Stimulated activated CD8-positive, alpha-beta memory T cell treated with anti-CD3 and anti-CD28 coated beads, Interleukin-7, amount 100 ng/mL, for 1 hour (primary cell): ENCODE measurements at places on chromosomes 2 and 18.

DNA sequence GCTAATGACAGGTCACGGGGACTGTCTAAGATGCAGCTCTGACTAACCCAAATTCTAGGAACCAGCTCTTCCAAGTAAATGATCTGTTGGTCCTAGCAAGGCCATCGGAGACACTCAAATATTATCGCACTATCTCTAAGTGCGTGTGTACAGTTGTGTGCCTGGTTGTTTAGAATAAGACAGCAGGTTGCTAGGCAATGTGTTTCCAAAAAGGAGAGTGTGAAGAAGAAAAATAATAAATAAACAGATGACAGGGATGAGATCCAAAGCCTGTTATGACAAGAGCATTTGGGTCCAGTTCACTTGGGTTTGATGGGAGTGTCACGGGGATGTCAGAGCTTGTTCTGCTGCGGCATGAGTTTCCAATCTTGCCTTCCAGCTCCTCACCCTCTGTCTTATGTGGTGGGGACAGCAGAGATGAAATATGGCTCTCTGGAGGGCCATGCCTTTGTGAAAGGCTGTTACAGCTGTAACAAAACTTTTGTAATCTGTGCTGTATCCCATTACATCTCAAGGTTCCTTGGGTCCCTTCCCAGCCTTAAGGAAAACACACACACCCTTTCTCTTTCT is 127.5 kb upstream of the TNP1 start:
- no peak for DNase-seq

GRCh38 chr2:88659538-88659915 is 31.9 kb upstream of the RPIA start:
- DNase-seq = no peak

- DNase-seq = no peak
These were observed 283.8 kb upstream of the LYPD1 start for GRCh38 chr2:132953771-132954170.

GRCh38 chr2:235394278-235394828 is 99.5 kb upstream of the AGAP1 start:
- DNase-seq = no peak

GRCh38 chr2:109131777-109132176 is 2.8 kb downstream of the SH3RF3 start:
- DNase-seq = no peak

DNA sequence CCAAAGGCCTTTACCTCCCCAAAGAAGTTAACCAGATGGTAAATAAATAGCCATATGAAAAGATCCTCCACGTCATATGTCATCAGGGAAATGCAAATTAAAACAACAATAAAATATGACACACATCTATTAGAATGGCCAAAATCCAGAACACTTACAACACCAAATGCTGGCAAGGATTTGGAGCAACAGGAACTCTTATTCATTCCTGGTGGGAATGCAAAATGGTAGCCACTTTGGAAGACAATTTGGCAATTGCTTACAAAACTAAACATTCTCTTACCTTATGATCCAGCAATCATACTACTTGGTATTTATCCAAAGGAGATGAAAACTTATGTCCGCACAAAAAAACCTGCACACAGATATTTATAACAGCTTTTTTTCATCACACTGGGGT is 1.3 kb upstream of the TANK start:
- DNase-seq = no peak

DNA sequence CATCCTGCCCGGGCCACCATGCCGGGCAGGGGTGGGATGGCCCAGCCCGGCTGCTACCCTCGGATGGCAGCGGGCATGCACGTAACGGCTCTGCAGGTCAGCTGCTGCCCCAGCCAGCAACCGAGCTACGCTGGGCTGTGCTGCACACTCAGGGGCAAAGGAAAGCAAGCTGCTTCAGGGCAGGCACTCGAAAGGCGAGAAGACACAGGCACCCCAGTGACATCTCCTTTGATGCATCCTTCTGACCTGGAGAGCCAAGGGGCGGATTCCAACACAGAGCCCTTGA is 8.8 kb downstream of the HDAC4 start:
- no peak for DNase-seq

GRCh38 chr18:66566616-66567015 is 37.3 kb downstream of the CDH19 start:
- DNase-seq = no peak

DNA sequence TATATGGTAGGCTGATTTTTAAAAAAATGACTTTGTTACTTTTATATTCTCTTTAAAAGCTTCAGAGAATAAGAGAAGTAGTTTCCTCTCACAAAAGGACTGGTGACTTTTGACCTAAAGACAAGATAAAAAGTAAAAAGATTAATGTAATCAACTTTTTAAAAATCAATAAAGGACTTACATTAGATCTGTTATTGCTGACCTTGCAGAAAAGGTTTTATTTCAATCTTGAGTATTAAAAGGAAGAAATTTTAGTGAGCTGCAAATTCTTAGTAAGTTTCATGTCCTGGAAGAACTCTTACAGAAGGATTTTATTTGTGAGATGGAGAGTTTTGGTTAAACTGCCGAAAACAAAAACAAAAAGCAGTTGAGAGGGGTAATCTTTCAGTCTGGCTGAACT is 2.2 kb upstream of the GAREM1 start:
- DNase-seq = no peak

- DNase-seq = no peak
These were observed 42.2 kb upstream of the EPG5 start for GRCh38 chr18:46009125-46009840.

- DNase-seq = no peak
These were observed 17.6 kb upstream of the EPG5 start for GRCh38 chr18:45984546-45985235.

DNA sequence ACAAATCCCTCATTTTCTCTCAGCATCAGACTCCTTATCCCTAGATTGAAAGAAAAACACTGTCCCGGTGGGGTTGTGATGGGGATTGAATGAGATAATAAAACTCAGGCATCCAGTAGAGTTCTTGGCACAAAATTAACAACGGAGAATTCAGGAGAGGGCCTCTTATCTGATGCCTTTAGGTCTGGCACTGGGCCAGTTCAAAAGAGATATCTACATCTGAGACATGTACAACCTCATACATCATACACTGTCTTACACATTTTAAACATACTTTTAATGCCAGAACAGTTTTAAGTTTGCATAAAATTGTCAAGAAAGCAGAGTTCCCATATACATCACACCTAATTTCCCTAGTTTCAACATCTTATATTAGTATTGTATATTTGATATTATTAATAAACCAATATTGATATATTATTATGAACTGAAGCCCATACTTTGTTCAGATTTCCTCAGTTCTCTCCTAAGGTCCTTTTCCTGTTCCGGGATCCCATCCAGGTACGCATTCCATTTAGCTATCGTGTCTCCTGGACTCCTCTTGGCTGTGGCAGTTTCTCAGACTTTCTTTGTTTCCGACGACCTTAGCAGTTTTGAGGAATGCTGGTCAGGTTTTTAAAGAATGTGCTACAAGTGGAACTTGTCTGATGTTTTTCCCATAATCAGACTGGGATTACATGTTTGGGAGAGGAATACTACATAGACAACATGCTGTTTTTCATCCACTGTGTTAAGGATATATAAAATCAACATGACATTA is 27.8 kb downstream of the NXPH2 start:
- no peak for DNase-seq

- no peak for DNase-seq
These were observed 164.9 kb downstream of the GFPT1 start for GRCh38 chr2:69221960-69222751.

- no peak for DNase-seq
These were observed 504.0 kb downstream of the LRRTM4 start for GRCh38 chr2:77018219-77018618.

- DNase-seq = no peak
These were observed 327.4 kb upstream of the CWC22 start for GRCh38 chr2:180334514-180334913.

DNA sequence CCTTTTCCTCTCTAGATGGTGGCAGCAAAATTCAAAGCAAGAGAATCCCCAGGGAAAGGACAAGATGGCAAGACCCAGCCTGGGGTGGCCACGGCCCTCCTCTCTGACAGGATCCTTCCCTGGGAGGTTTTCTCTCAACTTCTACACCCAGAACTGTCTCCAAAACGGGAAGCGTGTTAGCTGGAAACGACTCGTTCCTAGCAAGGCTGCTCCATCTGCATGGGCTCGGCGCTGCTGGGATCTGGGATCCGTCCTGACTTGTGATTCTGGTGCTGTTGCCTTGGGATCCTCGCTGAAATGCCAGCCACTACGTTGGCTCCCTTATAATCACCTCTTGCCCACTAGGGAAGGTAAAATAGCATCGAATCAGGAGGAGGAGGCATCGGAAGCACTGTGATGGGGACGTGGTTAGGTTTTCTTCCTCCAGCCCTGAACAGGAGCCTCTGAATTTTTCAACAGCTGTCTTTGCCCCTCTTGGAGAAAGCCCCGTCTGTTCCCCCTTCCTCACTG is 514.8 kb upstream of the MYT1L start:
- DNase-seq = no peak

DNA sequence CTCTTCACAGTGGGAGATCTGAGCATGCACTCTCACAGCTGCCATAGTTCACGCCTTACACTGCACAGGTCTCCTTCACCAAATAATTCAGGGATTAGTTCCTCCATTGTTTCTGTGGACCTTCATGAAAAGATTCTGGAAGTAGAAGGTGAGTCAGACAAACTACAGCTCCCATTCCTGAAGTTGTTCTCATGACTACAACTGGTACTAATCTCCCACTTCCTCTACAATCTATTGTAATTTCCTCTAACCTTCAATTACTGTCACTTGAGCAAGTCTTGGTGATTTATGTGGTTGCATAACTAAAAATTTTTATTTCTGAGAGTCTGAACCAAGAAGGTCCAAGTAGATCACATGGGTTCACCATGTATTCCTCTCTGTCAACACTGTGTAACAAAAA is 128.7 kb downstream of the XIRP2 start:
- no peak for DNase-seq

DNA sequence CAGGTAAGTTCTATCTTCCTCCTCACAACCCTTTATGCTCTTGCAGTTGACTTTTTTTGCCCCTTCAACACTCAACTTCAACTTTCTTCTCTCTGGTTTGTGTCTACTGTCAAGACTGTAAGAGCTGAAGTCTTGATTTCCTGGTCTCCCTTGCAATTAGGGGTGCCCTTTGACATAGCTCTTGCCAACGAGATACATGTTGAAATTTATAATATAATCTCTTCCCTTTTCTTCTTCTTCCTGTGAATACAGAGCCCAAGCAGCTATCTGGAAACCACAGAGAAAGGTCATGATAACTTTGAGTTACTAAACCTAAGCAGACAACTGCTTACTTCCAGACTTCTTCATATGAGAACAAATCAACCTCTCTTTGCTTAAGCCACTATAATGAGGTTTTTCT is 163.5 kb downstream of the MC4R start:
- no peak for DNase-seq

GRCh38 chr18:42196651-42197050 is 241.6 kb downstream of the PIK3C3 start:
- no peak for DNase-seq

GRCh38 chr2:85861180-85861579 is 27.6 kb downstream of the ST3GAL5 start:
- no peak for DNase-seq

DNA sequence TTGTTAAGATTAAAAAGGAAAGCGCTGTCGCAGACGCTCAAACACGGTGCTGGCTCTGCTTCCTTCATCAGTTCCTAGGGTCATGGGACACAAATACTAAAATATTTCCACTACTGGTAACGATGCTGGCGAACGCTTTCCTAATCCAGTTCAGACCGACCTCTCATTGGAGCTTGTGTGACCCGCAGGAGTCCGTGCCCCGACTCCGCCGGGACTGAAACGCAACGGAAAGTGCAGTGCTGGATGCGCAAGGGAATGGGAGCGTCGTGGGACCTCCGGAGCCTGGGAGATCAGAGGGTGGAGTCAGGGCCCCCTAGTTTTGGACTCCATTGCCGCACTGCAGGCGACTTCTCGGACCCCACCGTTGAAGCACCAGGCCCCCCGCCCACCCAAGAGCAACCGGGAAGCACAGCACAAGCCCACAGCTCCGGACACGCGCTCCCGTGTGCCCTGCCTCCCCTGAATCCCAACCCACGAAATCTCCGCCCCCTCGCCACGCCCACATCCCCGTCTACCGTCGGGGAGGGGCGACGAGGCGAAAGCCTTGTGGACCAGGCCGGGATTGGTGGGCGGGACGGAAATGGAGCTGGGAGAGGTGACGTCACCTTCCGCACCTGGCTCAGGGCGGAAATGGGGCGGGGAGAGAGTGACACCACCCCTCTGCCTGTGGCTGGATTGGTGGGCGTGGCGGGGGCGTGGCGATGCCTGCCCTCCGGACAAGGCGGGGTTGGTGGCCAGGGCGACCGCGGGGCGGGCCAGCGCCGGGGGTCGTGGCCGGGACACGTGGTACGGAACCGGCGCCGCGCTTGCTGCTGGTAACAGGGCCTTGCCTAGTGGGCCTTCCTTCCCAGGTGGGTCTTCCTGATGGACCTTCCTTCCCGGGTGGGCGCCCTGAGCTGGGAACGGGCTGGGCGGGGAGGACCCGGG is at the start of gene CNDP2:
Gene CNDP2 (plus strand): TSS at position 783 of the 927 bp plus-strand sequence. CDS start 3,611 bp downstream, outside the sequence.
- DNase-seq = peak; percentile 97

GRCh38 chr2:197205585-197206215 is 104.9 kb downstream of the ANKRD44 start:
- no peak for DNase-seq

- DNase-seq = no peak
These were observed 102.8 kb downstream of the SMAD7 start for GRCh38 chr18:48847807-48848486.

DNA sequence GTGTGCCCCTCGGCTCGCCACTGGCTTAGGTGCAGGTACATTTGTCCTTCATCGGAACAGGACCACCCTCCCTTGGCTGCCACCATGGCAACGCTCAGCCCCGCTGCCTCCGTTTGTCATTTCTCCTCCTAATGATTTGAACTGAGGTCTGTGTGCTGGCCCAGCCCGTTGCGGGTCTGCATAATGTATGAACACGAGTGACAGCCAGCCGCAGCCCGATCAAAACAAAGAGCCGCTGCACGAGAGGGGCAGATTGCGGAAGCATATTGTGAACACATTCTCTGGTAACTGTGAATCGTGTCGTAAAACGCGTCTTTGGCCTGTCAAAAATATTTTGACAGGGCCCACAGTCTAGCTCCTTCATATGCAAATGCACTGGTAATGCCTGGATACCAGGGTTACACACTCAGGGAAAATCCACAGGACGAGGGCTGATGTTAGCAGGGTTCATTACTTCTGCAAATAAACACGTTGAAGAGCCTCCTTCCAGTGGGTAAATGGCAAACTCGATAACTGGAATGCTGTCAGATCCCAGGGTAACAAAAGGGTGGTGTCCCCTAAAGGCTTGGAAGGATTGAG is 137.0 kb downstream of the AGAP1 start:
- no peak for DNase-seq

DNA sequence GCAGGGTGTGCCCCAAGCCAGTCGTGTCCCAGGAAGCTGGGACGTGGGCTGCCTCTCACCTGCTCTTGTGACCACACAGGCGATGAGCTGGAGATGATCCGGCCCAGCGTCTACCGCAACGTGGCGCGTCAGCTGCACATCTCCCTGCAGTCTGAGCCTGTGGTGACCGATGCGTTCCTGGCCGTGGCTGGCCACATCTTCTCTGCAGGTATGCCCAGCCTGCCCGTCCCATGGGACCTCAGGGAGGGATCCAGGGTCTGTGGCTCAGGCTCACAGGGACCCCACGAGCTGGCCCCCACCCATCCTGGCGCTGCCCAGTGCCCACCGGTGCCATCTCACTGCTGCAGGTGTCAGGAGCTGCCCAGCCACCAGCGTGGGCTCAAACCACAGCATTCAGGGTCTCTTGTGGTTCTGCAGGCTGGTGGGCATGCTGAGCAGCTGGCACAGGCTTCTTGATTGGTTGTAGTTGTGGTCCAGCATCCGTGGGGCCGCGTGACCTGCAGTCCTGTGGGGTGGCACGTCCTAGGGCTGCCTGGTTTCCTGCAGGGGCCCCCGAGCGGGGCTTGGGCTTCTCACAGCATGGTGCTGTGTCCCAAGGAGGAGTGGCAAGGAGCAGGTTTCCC is 3.8 kb downstream of the BOK start:
- no peak for DNase-seq
